Lower leg skin (tissue), 4 donors: ENCODE measurements at places on chromosomes 1 and 21. TPM values are rescaled to one million over a fixed set of nuclear protein-coding genes. Genes with fewer than 3 reads are reported as not detected.

OR10X1 gene
- not detected for total RNA-seq

INPP5B gene
- 12.9 TPM for total RNA-seq

OR10Z1 gene
- total RNA-seq: not detected

AMY1B gene
- not detected for total RNA-seq

FOXD2 gene
- not detected for total RNA-seq
